ENCODE measurements at places on chromosomes 4 and X.

- no peak for DNase-seq
These were observed 28.3 kb downstream of the ZFYVE28 start for GRCh38 chr4:2390146-2390545.

GRCh38 chrX:132602701-132603100 is 113.9 kb upstream of the MBNL3 start:
- no peak for DNase-seq

GRCh38 chr4:139794158-139794954 is 128.7 kb downstream of the MGST2 start:
- no peak for DNase-seq

DNA sequence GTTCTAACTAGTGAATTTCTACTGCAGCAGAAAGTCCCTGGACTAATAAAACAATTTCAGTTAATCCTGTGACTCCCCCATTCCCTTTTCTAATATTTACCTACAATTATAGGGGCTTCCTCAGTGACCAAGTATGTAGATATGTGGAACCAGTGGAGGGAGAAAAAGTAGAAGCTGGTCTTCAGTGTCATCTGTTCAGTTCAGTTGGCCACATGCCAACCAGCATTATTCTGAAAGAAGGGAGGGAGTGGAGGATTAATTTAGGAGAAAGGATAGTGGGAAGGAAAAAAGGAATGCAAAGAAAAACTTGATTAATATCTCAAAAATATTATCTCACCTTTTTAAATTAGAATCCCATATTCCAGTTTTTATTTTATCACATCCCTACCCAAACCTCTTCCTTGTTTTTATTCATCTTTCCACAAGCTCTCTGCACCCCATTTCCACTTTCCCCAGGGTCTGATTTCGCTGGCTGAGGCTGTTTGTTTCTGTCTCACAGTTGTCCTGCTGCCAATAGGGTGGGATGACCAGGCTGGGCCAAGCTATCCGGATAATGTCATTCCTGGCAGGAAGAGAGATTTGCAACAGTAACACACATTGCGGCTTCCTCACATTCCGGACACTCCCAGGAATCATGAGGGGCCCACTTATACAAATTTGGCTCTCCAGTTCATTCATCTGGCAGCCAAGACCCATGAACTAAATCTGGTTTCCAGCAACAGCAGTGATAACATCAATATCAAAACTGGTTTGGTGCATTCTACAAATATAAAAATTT is 24.6 kb upstream of the ANTXR2 start:
- DNase-seq = peak; percentile 56

DNA sequence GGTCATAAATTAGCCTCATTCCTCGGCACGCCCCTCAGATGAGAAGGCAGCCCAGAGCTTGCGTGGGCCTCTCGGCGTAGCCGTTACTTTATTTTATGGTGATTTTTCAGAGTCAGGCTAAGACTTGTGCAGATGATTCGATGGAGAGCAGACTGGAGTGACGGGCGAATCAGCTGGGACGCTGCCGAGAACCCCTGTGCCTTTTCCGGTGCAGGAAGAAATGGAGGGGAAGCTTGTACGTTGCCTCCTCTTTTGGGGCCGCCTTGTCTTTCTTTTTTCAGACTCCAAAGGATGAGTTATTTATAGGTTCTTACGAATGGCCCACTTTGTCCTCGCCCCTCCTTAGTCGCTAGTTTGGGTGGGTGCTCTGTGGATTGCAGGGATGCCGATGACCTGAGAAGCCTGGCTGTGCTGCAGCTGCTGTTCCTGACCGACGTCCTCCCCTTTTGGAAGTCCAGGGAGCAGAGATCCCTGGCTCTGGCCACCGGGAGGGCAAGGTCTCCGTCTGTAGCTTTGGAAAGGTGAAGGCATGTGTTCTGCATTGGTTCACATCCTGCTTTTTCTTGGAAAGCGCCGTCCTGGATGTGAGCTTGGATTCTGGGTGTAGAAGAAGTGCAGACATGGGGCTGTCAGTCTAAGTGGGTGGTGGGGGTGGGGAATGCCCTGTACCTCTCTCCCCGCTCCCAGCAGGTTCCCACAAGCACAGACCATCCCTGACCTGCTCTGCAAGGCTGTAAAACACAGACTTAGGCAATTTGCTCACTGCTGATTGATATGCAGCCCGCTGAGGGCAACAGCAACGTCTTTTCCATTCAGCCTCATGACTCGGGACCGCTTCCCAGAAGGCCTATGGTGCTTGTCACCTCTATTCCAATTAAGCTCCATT is 9.3 kb downstream of the SORCS2 start:
- DNase-seq = no peak

DNA sequence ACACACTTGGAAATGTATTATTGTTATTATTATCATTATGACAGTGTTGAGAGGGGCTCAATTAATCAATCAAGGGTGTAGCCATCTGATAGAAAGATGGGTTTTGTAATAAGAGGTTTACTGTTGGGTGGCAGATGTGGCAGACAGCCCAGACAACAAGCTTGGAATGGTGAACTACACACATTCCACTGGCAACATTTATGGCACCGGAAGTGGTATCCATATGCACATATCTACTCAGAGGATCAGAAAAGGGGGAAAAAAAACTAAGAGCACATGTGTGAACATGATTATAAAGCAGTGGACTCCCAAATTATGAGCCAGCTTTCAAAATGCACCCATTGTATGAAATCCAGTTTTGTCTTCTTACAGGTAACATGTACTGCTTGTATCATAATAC is 125.9 kb upstream of the ARX start:
- no peak for DNase-seq

DNA sequence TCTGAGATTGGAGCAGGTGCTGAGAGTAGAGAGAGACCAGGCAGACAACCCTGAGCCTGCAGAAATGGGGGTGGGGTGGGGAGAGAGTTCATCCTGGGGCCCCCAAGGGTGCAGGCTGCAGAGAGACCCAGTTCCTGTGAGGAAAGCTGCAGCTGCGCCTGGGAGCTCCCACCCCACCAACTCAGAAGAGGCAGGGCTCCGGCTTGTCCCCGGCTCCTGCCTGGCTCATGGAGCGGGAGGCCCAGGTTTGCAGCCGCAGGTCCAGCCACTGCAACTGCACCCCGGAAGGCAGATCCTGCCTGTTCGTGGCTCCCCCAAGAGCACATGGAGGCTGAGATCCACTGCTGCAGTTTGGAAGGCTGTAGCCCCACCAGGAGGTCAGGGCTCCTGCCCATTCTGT is 44.2 kb upstream of the DGKK start:
- no peak for DNase-seq

- DNase-seq = no peak
These were observed 152.3 kb upstream of the MAD2L1 start for GRCh38 chr4:120218981-120219380.

DNA sequence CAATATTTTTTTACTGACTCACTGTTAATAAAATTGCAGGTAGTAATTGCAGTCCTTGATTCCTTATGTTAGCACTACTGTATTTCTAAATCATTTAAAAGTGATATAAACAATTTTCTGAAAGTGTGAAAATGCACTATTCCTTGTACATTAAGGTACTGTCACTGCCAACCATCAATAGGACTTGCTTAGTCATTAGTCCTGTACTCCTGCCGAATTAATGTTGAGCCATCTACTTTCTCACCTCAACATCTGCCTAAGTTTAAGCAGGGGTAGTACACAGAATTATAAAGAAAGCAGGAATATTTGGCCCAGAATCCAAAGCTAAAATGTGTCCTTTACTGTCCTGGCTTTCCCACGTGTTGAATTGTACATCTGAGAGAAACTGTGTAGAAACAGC is 87.0 kb upstream of the TRPC3 start:
- no peak for DNase-seq

DNA sequence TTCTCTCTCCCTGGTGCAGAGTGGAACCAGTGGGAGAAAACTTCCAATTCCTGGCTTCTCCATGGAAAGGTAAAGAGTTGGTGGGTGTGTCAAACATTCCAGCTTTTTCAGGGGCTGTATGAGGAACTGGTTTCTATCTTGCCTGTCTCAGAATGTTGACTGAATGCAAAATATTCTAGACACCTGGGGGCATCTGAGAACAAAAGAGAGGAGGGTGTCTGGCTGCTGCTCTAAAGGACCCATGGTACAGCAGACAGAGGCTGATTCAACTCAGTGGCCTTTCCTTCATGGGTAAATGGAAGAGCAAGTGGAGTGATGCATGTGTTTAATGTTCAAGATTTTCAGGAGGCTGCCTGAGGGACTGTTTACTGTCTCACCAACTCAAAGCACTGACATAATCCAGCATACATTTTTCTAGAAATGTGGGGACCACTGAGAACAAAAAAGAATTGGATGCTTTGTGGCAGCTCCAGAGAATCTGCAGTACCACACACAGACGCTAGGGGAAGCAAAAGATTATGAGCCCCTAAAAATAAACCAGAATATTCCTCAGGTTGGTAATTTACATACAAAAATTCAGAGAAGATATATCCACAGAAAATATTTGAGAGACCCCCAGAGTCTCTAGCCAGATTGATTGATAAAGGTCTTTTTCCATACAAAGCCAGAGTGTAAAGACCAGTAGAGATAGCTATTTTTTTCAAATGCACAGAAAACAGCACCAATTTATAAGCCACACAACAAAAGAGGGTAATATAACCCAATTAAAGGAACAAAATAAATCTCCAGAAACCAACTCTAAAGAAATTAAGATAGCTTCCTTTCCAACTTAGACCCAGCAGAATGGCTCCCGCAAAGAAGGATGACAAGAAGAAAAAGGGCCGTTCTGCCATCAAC is 48.0 kb upstream of the STARD8 start:
- DNase-seq = no peak

DNA sequence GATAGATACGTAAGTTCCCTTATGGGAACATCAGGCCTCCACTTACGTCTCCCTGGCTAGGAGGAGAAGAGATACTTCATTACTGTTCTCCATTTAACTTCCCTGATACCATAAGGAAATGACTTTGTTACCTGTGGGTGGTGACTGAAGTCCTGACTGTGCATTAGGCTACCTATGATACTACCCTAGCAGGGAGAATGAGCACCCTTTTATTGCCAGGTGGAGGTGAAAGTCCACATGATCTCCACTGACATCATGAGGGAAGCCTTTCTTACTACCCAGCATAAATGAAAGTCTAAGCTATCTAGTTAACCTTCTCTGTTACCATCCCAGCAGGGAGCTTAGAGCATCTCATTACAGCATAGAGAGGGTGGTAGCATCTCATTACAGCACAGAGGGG is 24.4 kb upstream of the LAMTOR3 start:
- DNase-seq = no peak

GRCh38 chr4:1365271-1366178 is 18.5 kb downstream of the UVSSA start:
- peak; percentile 8 for DNase-seq

GRCh38 chrX:19897091-19897490 is 9.7 kb upstream of the SH3KBP1 start:
- DNase-seq = no peak

DNA sequence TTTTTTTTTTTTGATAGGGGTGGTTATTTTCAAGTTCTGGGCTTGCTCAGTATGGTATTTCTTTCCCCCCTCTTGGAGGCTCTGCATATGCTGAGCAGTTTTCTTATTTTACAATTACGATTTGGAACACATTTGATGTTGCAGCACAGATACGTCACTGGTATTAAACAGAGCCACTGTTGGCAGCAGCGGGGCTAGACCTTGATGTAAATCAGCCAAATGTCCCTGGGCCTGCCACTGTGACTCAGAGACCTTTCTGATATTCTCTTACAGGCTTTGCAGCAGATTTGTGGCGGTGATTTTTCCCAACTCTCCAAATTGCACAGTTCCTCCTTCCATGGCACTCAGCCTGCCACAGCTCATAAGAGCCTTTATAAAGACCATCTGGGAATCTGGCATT is 81.1 kb downstream of the VMA21 start:
- no peak for DNase-seq

- DNase-seq = no peak
These were observed 83.1 kb upstream of the ENPP6 start for GRCh38 chr4:184300816-184301215.

DNA sequence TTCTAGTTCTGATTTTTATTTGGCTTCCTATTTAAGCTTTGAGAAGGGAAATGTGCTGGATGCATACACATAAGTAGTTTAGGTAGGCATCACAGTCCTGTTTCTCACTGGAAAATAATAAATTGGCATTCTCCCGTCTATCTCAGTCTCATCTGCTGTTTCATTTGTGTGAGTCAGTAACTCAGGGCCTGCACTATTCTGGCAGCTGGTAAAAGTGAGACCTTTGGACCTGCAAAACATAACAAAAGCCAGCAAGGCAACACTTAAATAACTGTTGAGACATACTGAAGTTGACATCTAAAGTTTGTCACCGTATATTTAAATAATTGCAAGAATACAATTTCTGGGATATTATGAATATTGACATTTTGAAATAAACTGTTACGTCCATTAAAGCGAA is 8.6 kb upstream of the UBQLN2 start:
- DNase-seq = no peak

- DNase-seq = no peak
These were observed 49.4 kb downstream of the ANXA3 start for GRCh38 chr4:78601013-78601412.

- DNase-seq = no peak
These were observed 81.3 kb upstream of the TMEM33 start for GRCh38 chr4:41853973-41854372.

DNA sequence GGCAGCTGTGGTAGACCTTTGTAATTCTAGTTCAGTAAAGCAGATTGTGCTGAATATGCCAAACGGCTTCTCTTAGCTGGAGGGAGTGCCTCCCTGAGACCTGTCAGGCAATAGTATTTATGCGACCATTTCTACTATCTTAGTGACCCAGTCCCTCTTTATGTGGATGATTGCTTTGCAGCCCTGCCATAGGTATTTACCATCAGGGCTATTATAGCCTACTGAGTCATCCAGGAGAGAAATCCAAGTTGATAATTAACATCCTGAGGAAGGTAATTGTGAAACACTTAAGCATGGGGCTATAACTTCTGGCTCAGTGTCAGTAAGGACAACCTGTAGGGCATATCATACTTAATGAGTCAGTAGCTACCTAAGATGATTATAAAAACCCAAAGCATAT is 103.9 kb upstream of the MAOA start:
- no peak for DNase-seq

- no peak for DNase-seq
These were observed 34.1 kb downstream of the SETD7 start for GRCh38 chr4:139521754-139522401.

Data from left ventricle myocardium inferior (tissue), 1 donor.